NT2/D1 (cell line): ENCODE measurements at places on chromosomes 2 and 18.
A peak's percentile ranks its signal among the peaks of the same experiment; 100 is the strongest.

GRCh38 chr2:136131484-136131960, 13.6 kb upstream of the CXCR4 start:
- no peak for DNase-seq

GRCh38 chr2:239728751-239729150, 296.4 kb downstream of the NDUFA10 start:
- DNase-seq = no peak

GRCh38 chr2:234874347-234875046, 77.3 kb upstream of the SH3BP4 start:
- DNase-seq = no peak

DNA sequence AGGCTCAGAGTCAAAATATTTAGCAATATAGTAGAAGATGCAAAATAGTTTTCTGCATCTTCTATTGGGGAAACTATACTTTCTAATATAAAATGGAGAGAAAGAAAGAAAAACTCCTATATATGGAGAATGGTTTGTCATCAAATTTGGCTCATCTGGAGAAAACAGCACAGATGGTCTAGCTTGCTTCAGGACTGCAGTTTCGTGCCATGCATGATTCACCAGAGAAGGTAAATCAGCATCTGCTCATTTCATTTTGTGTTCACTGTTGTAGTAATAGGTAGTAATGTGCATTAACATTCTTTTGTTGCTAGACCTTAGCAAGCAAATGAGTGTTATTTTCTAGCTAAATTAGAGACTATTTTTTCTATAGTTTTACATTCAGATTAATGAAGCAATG, 179.0 kb downstream of the ASXL3 start:
- no peak for DNase-seq

- DNase-seq = no peak
Observed at GRCh38 chr2:69950241-69950640, 11.2 kb downstream of the ASPRV1 start.

GRCh38 chr18:71374294-71375000, 1085.6 kb downstream of the SOCS6 start:
- DNase-seq = peak; percentile 1

DNA sequence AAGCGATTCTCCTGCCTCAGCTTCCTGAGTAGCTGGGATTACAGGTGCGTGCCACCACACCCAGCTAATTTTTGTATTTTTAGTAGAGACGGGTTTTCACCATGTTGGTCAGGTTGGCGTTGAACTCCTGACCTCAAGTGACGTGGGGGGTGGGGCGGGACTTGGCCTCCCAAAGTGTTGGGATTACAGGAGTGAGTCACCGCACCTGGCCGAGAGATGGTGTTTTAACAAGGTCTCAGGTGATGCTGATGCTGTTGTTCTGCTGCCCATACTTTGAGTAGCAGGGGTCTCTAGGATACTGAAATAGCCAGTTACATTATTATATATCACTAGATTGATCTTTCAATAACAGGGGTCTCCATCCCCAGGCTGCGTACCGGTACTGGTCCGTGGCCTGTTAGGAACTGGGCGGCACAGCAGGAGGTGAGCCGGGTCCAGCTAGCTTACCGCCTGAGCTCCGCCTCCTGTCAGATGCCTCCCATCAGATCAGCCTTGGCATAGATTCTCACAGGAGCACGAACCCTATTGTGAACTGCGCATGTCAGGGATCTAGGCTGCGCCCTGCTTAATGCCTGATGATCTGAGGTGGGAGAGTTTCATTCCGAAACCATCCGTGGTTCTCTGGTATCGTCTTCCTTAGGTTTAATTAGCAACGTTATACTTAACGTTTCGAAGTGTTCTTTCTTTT, 48.3 kb upstream of the SLC38A11 start:
- no peak for DNase-seq

DNA sequence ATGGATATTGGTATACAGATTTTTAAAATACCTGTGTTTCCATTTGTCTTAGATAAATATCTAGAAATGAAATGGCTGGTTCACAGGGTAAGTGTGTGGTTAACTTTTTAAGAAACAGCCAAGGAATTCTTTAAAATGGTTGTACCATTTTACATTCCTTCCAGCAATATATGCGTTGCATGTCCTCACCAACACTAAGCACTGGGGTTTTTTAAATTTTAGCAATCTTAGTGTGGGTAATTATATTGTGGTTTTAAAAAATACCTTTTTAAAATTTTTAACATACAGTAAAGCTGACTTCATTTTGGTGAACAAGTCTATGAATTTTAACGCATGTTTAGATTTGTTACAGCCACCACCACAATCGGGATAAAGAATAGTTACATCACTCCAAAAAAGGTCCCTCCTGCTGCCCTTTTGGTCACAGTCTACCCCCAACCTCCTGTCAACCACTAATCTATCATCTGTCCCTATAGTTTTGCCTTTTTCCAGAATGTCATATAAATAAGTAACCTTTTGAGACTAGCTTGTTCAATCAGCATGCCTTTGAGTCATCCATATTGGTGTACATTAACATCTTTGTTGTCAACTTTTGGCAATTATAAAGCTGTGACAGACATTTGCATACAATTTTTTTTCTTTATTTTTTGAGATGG, 128.1 kb upstream of the MSTN start:
- DNase-seq = no peak

DNA sequence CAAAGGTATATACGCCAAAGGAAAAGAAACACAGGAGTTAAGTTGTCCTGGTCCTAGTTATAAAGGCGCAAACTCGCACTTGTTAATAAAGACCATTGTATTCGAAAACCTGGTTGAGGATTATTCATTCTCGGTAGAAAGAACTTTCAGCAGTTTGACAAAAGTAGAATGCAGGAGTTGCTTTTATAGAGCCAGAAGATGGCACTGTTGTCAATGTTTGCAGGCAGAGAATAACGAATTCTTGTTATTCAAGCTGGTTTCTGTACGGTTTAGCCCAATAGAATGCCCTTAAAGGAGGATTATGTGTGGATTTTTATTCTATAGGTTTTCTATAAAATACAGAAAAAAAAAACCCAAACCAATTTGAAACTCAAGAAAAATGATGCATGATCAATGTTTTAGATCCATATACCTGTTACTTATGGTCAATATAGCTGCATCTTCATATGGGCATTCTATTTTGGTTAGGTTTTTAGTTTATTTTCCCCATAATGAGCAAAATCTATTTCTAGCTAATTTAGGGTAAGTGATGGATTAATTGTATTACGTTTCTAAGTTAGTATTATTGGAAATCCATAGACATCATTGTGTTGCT, 510.3 kb downstream of the PLCL1 start:
- DNase-seq = peak; percentile 61
